Tibial artery (tissue), 4 donors: ENCODE measurements at places on chromosomes 1 and 21.

GRCh38 chr1:197672347-197672746 lies 102.9 kb downstream of the DENND1B start:
- DNase-seq: no peak
- H3K4me3 ChIP-seq: no peak overlapping the region
- H3K27ac ChIP-seq: no peak overlapping the region
- no peaks in the 10 kb centered on the region for H3K36me3 ChIP-seq
- H3K27me3 ChIP-seq: no peaks in the 10 kb centered on the region
- H3K4me1 ChIP-seq: peaks cover 9% of the 10 kb centered on the region

DNA sequence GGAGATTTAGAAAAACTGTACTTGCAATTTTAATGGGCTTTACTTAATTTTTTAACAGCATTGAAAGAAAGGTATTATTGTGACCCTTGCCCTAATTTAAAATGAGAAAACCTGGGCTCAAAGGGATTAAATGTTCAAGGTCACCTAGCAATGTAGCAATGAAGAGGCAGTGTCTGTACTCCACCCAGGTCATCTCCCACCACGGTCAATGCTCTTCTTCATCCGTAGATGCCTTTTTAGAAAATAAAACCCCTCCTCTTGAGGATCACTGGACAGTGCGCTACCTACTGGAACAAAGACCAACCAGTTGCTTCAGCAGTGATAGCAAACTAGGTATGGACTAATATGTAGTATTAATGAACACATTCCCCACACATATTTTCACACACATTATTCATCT lies 29.8 kb upstream of the HAO2 start:
- no peaks in the 10 kb centered on the region for H3K36me3 ChIP-seq
- H3K4me1 ChIP-seq: no peaks in the 10 kb centered on the region
- no peak for DNase-seq
- no peaks in the 10 kb centered on the region for H3K27me3 ChIP-seq
- no peak overlapping the region for H3K4me3 ChIP-seq

DNA sequence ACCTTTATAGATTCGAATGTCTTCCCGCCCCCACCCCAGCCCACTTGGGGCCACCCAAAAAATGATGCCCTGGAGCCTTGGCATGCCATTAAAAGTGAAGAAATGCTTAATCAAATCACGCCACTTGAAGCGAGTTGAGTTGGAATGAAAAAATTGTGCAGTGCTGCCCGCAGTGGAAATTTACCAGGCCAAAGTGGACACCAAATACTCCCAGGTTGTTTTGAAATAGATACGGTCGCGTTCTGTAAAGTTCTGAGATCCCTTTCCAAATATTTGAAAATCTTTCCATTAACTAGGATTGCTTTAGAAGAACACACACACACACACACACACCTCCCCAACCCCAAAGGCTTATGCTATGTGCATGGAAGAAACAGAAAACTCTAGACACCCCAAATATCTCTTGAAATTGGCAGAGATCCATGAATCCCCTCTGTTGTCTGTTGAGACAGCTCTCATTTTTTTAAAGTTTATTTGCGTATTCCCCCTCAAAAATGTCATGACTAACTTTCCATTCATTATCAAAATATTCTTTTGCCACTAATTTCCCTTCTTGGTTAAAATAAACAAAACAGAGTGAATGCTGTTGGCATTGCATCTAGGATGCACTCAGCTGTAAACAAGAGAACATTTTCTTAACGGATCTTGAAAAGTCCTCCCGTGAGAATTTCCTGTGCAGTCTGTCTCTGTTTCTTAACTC lies 142.3 kb upstream of the KCNE2 start:
- H3K4me3 ChIP-seq: no peak overlapping the region
- H3K4me1 ChIP-seq: peaks cover 39% of the 10 kb centered on the region
- no peak for DNase-seq

GRCh38 chr1:1917995-1918900 lies 831 bp downstream of the TMEM52 start:
- peak overlapping the region; percentile 51 for H3K4me3 ChIP-seq
- no peak for DNase-seq
- H3K27me3 ChIP-seq: no peaks in the 10 kb centered on the region
- H3K36me3 ChIP-seq: no peaks in the 10 kb centered on the region

- no peak overlapping the region for H3K27ac ChIP-seq
- H3K27me3 ChIP-seq: no peaks in the 10 kb centered on the region
- DNase-seq: no peak
- no peak overlapping the region for H3K4me3 ChIP-seq
- no peaks in the 10 kb centered on the region for H3K4me1 ChIP-seq
Measured at GRCh38 chr1:62735491-62736171, 47.4 kb upstream of the DOCK7 start.

DNA sequence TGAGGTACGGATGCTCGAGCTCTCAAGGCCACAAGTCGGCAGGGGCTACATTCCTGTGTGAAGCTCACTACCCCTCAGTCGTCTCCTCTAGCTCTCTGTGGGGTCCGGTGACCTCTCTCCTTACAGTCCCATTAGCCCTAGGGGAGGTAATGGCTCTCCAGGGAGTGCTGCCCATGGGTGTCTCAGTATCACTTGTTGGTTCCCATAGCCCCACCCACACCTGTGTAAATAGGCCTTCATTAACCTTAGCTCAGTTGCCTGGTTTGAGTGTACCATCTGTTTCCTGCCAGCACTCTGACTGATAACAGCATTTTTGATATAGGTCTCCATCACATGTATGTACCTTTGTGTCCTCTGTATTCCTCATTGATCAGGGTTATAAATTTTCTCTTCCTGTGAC lies 133.2 kb upstream of the KCNJ15 start:
- H3K36me3 ChIP-seq: no peaks in the 10 kb centered on the region
- H3K27me3 ChIP-seq: peaks cover 2% of the 10 kb centered on the region
- DNase-seq: no peak
- no peaks in the 10 kb centered on the region for H3K4me1 ChIP-seq

GRCh38 chr21:38202811-38203210 lies 54.0 kb upstream of the KCNJ15 start:
- H3K4me1 ChIP-seq: no peaks in the 10 kb centered on the region
- peaks cover 7% of the 10 kb centered on the region for H3K27me3 ChIP-seq
- DNase-seq: no peak
- no peak overlapping the region for H3K4me3 ChIP-seq
- H3K27ac ChIP-seq: no peak overlapping the region
- no peaks in the 10 kb centered on the region for H3K36me3 ChIP-seq

DNA sequence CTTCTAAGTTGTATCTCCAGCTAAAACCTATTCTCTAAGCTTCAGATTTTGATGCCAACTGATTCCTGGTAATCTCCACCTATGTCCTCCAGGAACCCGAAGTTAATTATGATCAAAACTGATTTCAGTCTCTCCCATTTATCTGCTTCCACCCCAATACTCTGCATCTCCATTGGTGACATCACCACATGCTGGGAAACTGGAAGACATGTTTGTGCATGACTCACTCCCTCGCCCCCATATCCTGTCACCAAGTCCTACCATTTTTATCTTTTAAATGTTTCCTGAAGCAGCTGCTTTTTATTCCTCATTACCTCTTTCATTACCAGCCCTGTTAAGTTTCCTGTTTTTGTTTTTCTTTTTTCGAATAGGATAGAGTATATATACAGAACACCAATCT lies 228.5 kb downstream of the LRRC40 start:
- H3K4me3 ChIP-seq: no peak overlapping the region
- H3K27ac ChIP-seq: no peak overlapping the region
- no peaks in the 10 kb centered on the region for H3K27me3 ChIP-seq
- no peaks in the 10 kb centered on the region for H3K36me3 ChIP-seq
- no peaks in the 10 kb centered on the region for H3K4me1 ChIP-seq
- DNase-seq: no peak

GRCh38 chr1:76144247-76144646 lies 69.7 kb downstream of the ST6GALNAC3 start:
- no peak for DNase-seq
- peaks cover 10% of the 10 kb centered on the region for H3K4me1 ChIP-seq
- H3K27ac ChIP-seq: no peak overlapping the region
- no peaks in the 10 kb centered on the region for H3K36me3 ChIP-seq

DNA sequence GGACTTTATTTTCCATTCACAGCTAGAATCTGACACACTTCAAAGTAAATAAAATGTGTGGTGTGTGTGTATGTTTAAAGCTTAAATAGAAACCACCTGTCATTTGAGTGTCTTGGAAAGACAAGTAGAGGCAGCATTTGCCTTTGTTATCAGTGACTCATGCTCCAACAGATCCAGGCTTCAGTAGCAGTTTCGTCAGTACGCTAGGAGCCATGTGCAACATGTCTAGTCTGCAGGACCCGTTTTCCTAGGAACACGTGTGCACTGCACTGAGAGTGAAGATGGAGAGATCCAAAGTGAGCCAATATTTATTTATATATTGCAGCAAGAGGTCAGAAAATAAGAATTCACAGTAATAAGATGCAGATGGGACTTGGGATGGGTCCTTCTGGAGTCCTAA lies 41.8 kb downstream of the SGIP1 start:
- H3K4me3 ChIP-seq: no peak overlapping the region
- peaks cover 3% of the 10 kb centered on the region for H3K4me1 ChIP-seq
- H3K27ac ChIP-seq: no peak overlapping the region
- H3K36me3 ChIP-seq: no peaks in the 10 kb centered on the region

DNA sequence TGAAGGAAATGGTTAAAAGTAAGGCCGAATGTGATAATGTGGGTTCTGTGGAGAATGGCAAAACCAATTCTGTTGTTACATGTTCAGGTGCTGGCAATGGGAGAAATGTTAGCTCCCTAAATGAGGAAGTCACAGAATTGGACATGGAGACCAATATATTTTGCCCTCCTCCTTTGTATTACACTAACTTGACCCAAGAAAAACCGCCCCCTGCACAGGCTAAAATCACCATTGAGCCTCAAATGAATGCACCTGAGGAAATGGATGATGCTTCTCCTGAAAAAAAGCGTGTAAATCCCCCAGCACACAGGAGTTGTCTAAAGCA lies 932 bp downstream of the MAP10 start:
- no peaks in the 10 kb centered on the region for H3K4me1 ChIP-seq
- no peak overlapping the region for H3K27ac ChIP-seq
- H3K36me3 ChIP-seq: no peaks in the 10 kb centered on the region
- peak overlapping the region; percentile 62 for H3K4me3 ChIP-seq
- DNase-seq: no peak
- no peaks in the 10 kb centered on the region for H3K27me3 ChIP-seq

DNA sequence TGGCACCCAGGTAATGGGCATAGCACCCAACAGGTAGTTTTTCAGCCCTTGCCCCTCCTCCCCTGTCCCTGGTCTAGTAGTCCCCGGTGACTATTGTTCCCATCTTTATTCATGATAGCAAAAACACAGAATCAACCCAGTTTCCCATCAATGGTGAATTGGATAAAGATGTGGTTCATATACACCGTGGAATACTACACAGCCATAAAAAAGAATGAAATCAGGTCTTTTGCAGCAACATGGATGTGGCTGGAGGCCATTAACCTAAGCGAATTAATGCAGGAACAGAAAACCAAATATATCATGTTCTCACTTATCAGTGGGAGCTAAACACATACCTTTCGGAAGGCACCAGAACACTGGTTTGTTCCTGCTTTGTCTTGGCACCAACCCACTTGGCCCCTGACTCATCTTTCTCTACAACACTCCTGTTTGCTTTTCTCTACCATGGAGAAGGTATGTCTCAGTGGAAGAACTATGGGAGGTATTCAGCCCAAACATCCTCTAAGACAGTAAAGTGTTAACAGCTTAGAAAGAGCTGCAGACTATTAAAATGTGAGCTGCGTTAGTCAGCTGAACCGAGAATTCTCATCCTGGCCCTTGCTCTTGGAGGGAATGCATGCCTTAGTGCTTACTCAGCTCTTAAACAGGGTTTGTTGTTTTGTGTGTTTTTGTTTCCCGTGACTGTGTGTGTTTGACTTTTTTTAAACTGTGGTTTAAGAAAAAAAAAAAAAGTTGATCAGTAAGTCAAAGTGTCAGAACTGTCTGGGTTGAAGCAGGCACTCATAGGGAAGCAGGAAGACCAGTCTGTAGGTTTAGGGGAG lies 203.0 kb downstream of the TOMM20 start:
- H3K4me3 ChIP-seq: no peak overlapping the region
- H3K36me3 ChIP-seq: no peaks in the 10 kb centered on the region
- no peaks in the 10 kb centered on the region for H3K27me3 ChIP-seq
- no peak for DNase-seq
- peaks cover 30% of the 10 kb centered on the region for H3K4me1 ChIP-seq
- peak overlapping the region; percentile 70 for H3K27ac ChIP-seq
